ENCODE measurements at places on chromosomes 7 and 10.
A peak's percentile ranks its signal among the peaks of the same experiment; 100 is the strongest.

DNA sequence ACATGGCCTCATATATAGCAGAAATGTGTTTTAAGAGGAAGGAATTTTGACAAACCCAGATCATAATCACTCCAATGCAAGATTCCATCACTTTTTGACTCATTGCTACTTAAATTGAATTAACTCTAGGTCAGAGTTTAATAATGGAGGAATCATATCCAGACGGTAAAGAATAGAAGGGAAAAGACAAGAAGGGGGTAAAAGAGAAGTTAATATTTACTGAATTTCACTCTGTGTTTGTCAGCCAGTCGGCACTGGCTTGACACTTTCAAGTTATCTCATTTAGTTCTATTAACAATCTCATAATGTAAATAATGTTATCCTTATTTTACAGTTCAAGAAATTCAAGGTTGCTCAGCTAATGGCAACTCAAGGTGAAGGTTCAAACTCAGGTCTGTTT lies 147.5 kb downstream of the SEMA3A start:
- no peak for DNase-seq

DNA sequence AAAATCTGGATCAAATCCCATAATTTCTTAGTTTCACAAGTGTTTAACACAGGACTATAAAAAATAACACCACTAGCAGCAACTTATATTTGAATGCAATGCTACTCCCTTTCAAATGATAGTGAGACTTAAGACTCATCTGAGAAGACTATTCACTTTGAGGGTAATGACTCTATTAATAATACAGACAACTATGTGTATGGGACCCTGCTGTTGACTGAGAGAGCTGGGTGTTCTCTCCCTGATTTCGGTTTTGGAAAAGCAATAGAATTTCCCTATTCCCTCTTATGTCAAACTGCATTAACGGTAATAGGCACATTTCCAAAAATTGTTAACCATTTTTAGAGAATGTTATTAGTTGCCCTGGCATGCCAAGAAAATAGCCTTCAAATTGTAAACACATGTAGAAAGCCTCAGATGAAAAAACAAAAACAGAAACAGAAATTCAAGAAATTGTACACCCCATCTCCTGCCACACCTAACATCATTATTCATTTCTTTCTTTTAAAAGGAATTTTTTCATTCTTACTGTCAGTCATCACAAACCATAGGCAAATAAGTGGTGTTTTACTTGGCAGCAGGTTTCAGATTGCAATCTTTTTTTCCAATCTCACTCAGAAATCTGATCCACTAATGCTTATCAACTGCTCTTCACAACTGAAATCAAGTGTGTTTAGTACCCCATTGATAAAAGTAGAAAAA lies 153.7 kb downstream of the TFPI2 start:
- no peak for DNase-seq

DNA sequence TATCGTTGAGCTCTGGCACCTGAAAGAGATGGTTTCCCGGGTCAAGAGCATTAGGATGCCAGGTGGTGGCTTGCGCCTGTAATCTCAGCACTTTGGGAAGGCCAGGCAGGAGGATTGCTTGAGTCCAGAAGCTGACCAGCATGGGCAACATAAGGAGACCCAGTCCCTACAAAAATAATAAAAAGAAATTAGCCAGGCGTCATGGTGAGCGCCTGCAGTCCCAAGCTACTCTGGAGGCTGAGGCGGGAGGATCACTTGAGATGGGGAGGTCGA lies 6.1 kb upstream of the KCP start:
- no peak for DNase-seq

GRCh38 chr10:120735773-120736371 lies 115.3 kb upstream of the WDR11 start:
- no peak for DNase-seq

- peak; percentile 5 for DNase-seq
Observed at GRCh38 chr7:119594956-119595355, 678.0 kb upstream of the KCND2 start.

GRCh38 chr10:30000802-30001571 lies 58.4 kb downstream of the JCAD start:
- no peak for DNase-seq

- DNase-seq, result no peak
Observed at GRCh38 chr10:117365612-117366011, 9.6 kb downstream of the PDZD8 start.

DNA sequence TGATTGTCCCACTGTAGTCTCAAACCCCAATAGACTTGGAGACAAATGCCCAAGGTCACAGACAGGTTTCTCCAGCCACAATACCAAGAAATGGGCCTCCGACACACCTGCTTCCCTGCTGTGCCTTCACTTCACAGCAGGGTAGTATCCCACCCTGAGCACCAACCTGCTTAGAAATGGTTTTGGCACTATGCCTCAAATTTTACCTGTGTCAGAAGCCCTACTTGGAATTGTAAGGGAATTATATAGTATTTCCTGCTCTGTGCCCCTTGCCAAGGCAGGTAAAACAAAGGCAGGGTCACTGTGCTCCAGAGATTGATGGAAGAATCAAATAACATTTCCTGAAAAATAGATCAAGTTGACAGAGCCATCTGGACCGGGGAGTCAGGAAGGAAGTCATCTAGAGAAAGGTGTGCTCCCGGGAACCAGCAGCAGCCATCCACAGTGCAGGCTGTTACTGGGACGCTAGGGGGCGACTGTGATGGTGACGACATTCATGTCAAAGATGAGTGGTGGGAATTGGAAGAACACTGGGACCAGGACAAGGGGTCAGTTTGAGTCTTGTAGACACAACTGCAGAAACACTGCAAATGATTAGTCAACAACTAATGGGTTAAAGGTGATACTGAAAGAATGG lies 117.8 kb upstream of the AKR1E2 start:
- DNase-seq, result no peak

DNA sequence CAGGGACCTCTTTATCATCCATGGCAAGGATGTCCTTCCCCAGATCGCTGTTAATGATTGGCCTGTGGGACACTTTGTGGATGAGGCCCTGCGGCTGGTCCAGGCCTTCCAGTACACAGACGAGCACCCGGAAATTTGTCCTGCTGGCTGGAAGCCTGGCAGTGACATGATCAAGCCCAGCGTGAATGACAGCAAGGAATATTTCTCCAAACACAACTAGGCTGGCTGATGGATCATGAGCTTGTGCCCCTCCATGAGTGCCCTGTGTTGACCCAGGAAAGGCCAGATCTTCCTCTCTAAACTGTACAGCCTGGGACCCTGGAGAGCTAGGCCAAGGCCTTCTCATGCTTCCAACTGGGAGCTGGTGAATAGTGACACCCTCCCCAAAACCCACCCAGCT lies 124.1 kb downstream of the CUL2 start:
- DNase-seq, result no peak

- DNase-seq, result no peak
Observed at GRCh38 chr7:70052691-70053090, 454.4 kb downstream of the AUTS2 start.

GRCh38 chr7:11427686-11428273 lies 404.2 kb downstream of the THSD7A start:
- no peak for DNase-seq

GRCh38 chr10:74460812-74461211 lies 309.8 kb downstream of the ADK start:
- DNase-seq, result no peak

GRCh38 chr7:32018845-32019578 lies 51.2 kb downstream of the PDE1C start:
- no peak for DNase-seq

DNA sequence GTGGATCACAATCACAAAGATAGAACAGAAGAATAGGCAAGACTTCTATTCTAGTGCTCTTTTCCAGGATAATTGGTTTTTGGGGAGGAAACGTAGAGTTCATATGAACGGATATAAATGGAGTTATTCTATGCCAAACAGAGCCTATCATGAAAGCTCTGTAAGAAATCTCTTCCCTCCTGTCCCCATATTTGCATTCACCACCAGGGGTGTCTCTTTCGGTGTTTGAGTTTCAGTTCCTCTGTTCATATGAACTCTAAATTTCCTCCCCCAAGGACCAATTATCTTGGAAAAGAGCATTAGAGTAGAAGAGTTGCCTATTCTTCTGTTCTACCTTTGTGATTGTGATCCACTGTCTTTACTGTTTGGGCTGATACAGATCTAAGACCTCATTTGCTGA lies 48.3 kb upstream of the CDC14C start:
- DNase-seq, result no peak

DNA sequence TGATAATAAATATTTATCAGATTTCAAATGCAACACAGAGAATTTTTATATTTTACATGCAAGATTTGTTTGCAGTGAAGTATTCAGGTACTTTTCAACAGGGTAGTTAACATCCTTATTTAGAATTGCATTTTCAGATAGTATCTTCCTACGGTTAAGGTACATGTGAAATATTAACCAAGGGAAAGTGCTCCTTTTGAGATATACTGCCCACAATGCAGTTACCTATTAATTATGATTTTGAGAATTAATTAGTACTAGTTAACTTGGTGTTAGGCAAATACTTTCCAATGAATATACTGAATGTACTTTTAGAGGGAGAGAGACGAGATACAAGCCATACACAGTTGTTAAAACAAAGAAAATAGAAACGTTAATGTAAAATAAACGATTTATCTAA lies 206.2 kb upstream of the YAE1 start:
- no peak for DNase-seq

- DNase-seq, result no peak
Observed at GRCh38 chr7:132609906-132610520, 33.7 kb upstream of the PLXNA4 start.

DNA sequence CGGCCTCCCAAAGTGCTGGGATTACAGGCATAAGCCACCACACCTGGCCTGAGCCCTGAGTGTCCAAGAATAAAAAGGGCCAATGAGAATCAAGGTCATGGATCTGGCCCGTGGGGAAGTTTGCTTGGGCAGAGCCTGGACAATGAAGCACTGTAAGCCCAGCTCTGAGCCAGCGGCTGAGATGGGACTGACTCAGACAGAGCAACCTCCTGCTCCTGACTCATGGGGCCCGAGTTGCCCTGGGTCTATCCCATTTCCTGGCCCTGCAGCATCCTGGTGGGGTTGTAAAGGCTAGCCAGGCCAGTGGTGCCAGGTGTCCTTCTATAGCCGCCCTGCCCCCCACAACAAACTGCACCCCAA lies 5.2 kb upstream of the MYH16 start:
- DNase-seq, result no peak

DNA sequence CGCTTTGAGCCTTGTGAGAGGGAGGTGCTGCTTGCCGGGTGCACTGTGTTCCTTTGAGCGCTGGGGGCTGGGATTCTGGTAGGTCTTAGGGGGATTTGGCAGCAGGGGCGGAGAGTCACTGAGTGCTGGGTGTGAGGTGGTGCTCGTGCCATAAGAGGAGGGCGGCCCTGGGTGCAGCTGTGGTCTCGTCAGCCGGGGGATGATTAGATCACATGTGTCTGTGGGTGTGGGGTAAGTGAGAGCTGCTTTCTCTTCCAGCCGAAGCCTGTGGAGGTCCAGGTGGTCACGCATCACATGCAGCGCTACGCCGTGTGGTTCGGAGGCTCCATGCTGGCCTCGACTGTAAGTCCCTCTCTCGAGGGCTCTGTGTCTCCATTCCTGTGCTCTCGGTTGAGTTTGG lies 93.7 kb downstream of the ACTR3B start:
- DNase-seq, result no peak

DNA sequence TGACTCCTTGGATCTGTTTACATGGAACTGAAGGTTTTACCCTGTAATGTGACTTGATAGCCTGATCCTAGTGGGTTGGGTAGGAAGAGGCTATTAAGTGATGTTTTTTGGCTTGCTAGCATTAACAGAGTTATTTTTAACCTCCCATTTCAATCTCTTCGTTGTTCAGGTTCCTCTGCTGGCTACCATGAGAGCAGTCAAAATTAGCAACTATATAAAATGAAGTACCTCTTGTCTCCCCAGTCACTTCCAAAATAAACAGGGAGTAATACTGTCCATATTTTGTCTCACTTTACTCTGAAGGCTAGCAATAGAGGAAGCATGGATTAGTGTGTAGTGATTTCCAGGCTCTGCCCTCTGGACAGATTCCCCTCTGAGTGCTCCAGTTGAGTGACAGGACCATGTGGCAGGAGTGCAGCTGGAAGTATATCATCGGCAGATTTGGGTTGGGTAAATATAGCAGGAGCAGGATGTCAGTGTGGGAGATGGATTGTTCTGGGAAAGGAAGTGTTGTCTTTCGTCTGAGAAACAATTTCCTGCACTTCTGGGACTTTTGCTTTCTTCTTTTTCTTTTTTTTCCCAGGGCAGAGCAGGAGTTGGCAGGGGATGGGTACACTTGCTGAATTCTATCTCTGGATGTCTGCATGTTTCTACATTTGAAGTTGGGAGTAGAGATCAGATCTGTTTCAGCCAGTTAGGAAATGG lies 35.2 kb downstream of the GBF1 start:
- DNase-seq, result no peak

DNA sequence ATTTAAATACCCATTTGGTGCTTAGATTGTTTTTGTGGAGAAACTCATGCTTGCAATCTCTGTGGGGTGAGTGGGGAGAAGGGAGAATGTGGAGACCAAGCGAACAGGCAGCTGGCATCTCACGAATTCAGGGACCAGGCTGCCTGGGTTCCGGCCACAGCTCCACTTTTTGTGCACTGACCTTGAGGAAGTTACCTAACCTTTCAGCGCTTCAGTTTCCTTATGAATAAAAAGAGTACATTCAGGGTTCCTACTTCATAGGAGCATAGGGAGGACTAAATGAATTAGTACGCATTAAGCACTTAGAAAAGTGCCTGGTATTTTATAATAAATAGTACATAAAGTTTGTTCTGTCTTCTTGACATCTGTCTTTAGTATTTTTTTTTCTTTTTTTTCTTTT lies 72.5 kb downstream of the PRTFDC1 start:
- no peak for DNase-seq

DNA sequence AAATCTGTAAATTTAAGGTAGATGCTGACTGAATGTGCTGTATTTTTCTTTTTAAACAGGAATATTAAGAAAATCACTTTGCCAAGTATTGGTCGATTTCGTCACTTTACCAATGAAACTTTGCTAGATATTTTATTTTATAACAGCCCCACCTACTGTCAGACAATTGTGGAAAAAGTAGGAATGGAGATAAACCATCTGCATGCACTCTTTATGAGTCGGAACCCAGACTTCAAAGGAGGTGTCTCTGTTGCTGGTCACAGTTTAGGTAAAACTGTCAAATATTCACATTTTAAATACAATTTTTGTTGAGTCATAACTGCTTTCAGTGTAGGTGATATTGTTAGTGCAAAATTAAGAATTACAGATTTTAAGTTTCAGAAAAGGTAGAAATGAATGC lies 25.2 kb downstream of the SEC23IP start:
- no peak for DNase-seq

GRCh38 chr10:91352760-91353159 lies 57.4 kb upstream of the HECTD2 start:
- no peak for DNase-seq

DNA sequence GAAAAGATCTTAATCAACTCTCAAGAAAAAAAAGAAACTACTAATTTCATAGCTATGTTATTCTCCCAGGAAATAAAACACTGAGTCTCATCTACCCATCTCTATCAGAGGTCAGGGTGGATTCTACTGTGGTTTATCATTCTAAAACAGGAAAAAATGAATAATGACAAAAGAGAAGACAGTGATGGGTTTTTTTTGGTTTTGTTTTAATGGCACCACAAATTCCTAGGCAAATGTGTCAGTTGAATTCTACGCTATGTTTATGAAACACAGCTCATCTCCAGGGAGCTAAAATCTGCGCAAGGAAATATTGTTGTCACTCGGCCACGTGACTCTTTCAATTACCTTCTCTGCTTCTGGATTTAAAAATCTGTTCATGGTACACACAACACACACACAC lies 393.4 kb upstream of the SORCS1 start:
- no peak for DNase-seq

- DNase-seq, result no peak
Observed at GRCh38 chr10:119859420-119860258, 13.0 kb downstream of the MCMBP start.

Measured in NCI-H187 (cell line).